ENCODE measurements at places on chromosomes 16 and 17. TPM values are rescaled to one million over a fixed set of nuclear protein-coding genes. Genes with fewer than 3 reads are reported as not detected.

The NQO1 gene
- 494 TPM for total RNA-seq

- no peaks in the 10 kb centered on the region for H3K36me3 ChIP-seq
- no peak for DNase-seq
- no peak overlapping the region for H3K27ac ChIP-seq
- H3K4me1 ChIP-seq, result peaks cover 10% of the 10 kb centered on the region
Measured at GRCh38 chr17:40528692-40529417, 27.4 kb upstream of the TNS4 start.

- H3K4me3 ChIP-seq, result no peak overlapping the region
- H3K27ac ChIP-seq, result peak overlapping the region; percentile 67
- peak; percentile 89 for DNase-seq
- peaks cover 13% of the 10 kb centered on the region for H3K4me1 ChIP-seq
- H3K27me3 ChIP-seq, result no peaks in the 10 kb centered on the region
Measured at GRCh38 chr16:75011634-75012307, 12.9 kb downstream of the ZNRF1 start.

DNA sequence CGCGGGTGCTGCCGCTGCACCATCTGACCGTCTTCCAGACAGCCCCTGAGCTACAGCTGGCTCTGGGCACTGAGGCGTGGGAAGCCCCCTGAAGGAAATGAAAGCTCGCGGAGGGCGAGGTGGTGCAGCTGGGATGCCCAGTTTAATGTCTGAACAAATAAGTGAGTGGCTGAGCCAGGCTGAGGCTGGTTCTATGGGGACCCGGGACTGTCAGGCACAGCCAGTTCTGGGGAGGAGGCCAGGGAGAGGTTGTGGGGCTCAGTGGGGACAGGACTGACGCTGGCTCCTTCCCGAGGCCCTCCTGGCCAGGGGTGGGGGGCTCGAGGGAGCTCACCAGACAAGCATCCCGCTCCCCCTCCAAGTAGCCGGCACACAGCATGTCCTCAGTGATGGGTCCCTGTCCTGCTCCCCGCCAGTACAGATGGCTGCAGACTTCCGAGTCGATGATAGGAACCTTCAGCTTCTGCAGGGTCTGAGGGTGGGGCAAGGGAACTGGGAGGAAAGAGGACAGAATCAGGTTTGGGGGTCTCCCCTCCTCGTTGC lies 4.4 kb downstream of the PRSS22 start:
- H3K27me3 ChIP-seq, result peaks cover 5% of the 10 kb centered on the region
- H3K36me3 ChIP-seq, result no peaks in the 10 kb centered on the region
- no peak overlapping the region for H3K27ac ChIP-seq
- no peak for DNase-seq
- no peaks in the 10 kb centered on the region for H3K4me1 ChIP-seq
- H3K4me3 ChIP-seq, result no peak overlapping the region

DNA sequence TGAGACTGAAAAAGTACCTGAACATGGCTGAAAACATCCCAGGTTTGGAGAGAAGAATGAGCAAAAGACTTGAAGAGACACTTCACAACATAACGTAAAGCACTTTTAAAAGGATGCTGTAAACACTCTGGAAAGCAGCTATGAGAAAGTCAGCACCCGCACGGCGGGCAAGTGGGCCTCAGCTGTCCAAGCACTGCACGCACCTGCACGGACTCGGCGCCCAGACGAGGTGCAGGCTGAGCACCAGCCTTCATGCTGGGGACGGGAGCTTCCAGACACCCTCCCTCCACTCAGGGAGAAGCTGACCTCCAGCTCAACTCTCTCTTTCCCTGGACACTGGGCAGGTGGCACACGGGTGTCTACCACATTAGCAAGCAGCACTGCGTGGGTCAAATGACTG lies 13.1 kb downstream of the CCDC57 start:
- H3K4me3 ChIP-seq, result no peak overlapping the region
- no peak overlapping the region for H3K27ac ChIP-seq
- H3K27me3 ChIP-seq, result no peaks in the 10 kb centered on the region
- no peak for DNase-seq
- H3K4me1 ChIP-seq, result no peaks in the 10 kb centered on the region

GRCh38 chr16:79264237-79265109 lies 336.1 kb downstream of the MAF start:
- no peak for DNase-seq
- H3K27ac ChIP-seq, result no peak overlapping the region
- H3K4me1 ChIP-seq, result no peaks in the 10 kb centered on the region
- H3K36me3 ChIP-seq, result no peaks in the 10 kb centered on the region
- no peak overlapping the region for H3K4me3 ChIP-seq

DNA sequence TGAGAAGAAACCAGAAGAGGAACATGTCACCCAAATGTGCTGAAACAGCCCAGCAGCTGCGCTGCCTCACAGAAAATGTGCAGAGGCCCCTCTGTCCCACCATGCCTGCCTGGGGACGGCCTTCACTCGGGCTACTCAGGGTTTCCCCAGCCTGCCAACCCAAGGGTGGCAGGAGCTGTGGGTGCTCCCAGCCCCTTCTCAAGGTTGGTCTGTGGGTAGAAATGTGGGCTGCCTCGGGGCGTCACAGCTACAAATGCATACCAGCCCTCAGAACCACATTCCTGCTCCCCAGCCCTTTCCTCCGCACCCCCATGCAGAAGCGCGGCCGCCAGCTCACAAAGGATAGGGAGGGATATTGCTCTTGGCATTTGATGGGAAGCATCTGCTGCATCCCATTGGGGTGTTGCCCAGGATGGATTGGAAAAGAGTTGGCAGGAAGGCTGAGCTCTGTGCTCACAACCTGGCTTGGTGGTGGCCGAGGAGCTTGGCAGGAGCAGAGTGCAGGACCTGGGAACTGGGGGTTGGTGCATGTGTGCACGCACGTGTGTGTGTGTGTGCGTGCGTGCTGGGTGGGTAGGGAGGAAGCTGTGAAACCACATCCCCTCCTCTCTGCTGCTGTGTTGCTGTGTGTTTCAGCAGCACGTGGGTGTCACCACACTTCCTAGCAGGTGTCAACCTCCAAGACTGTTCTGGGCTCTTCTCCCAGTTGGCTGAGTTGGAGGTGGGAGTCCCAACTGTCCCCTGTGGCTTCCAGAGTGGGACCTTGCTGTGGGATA lies 304.4 kb downstream of the SEC14L1 start:
- H3K36me3 ChIP-seq, result no peaks in the 10 kb centered on the region
- peaks cover 65% of the 10 kb centered on the region for H3K4me1 ChIP-seq

DNA sequence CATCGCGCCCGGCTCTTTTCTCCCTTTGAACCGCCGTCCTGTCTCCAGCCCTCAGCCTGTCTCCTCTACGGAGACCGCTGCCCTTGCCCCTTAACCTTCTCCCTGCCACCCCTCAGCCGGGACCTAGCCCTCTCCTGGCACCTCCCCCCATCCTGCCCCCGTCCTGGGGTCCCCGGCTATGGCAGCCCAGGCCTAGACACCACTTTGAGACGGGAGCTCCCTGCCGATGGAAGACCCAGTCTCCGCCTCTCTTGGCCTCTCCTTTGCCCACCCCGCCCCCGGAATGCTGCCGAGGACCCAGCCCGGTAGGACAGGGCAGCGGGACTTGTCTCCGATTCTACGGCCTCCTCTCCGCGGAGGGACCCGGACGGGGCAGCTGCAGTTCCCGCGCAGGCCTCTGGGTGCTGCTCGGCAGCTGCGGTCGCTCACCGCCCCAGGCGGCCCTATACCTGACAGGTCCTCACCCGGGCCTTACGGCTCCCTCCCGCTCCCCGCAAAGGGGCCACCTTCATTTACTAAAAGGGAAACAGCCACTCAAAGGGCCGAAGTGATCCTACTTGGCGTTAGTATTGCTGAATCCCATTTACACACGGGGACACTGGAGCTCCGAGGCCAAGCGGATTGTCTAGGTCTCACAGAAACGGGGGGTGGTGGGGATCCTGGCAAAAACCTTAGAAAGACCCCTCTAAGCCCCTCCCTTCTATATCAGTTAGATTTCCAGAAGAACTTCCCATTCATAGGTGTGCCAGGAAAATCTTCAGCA lies 32.6 kb upstream of the TAC4 start:
- no peaks in the 10 kb centered on the region for H3K4me1 ChIP-seq
- no peak overlapping the region for H3K4me3 ChIP-seq
- no peak overlapping the region for H3K27ac ChIP-seq
- peak; percentile 52 for DNase-seq

GRCh38 chr17:49910858-49911204 lies 58.2 kb upstream of the DLX4 start:
- DNase-seq, result no peak
- H3K36me3 ChIP-seq, result no peaks in the 10 kb centered on the region
- no peak overlapping the region for H3K4me3 ChIP-seq
- H3K27ac ChIP-seq, result no peak overlapping the region

DNA sequence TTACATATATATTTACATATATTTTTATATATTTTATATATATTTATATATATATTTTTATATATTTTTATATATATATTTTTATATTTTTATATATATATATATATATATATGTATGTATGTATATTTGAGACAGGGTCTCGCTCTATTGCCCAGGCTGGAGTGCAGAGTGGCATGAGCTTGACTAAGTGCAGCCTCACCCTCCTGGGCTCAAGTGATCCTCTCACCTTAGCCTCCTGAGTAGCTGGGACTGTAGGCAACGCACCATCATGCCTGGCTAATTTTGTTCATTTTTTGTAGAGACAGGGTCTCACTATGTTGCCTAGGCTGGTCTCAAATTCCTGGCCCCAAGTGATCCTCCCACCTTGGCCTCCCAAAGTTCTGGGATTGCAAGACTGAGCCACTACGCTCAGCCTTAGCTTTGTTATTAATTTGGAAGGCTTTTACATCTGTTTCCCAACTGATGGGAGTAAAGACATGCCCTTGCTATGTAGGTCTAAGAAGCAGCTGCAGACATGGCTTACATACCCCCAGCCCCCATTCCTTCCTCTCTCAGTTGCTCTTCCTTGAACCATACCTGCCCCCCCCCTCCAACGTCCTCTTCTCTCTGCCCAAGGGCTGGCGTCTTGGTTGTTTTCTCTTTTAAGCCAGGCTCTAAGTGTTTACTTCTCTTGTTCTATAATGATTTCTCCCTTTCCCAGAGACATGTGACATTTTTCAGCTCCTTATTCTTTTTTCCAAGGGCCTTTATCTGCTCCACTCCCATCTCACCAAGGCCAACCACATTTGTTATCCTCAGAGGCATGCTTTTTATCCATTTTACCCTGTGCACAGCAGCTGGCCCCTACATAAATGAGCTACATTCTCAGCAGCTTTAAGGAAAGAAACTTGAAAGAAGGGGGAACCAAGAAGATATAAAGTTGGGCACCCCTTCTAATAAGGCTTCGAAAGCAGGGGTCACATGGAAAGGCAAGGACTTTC lies 64.2 kb upstream of the ATF7IP2 start:
- H3K4me1 ChIP-seq, result no peaks in the 10 kb centered on the region
